ENCODE measurements at places on chromosomes 5 and 9. TPM values are rescaled to one million over a fixed set of nuclear protein-coding genes. Genes with fewer than 3 reads are reported as not detected.

NR2F1-AS1 gene
- total RNA-seq, result 2.7 TPM

CCDC171 gene
- total RNA-seq, result 0.31 TPM

ADCY2 gene
- not detected for total RNA-seq

LCN1 gene
- total RNA-seq, result 0.26 TPM

SPATA9 gene
- 0.17 TPM for total RNA-seq

ORM2 gene
- total RNA-seq, result not detected

CCNI2 gene
- 0.07 TPM for total RNA-seq

TAL2 gene
- 0.12 TPM for total RNA-seq

TLR4 gene
- total RNA-seq, result 0.10 TPM

GALNT12 gene
- 3.2 TPM for total RNA-seq

LCP2 gene
- not detected for total RNA-seq

ADGRV1 gene
- total RNA-seq, result 0.50 TPM

FOXI1 gene
- total RNA-seq, result not detected

SH3RF2 gene
- 2.4 TPM for total RNA-seq

HACD4 gene
- total RNA-seq, result 1.0 TPM

TOMM5 gene
- total RNA-seq, result 313 TPM

PCDHB15 gene
- total RNA-seq, result 0.13 TPM

EDIL3 gene
- total RNA-seq, result 0.12 TPM

LCNL1 gene
- 0.22 TPM for total RNA-seq

SLC36A3 gene
- not detected for total RNA-seq

SETD9 gene
- 6.1 TPM for total RNA-seq

DNAH5 gene
- total RNA-seq, result 1.9 TPM

SLF1 gene
- total RNA-seq, result 9.3 TPM

NAIP gene
- total RNA-seq, result 0.35 TPM

CCL28 gene
- 0.06 TPM for total RNA-seq

QRFP gene
- total RNA-seq, result not detected

THG1L gene
- total RNA-seq, result 26.6 TPM

IFNA2 gene
- not detected for total RNA-seq

MAN2A1 gene
- 14.5 TPM for total RNA-seq

GPR21 gene
- not detected for total RNA-seq

FOXD4 gene
- 0.13 TPM for total RNA-seq

HAVCR2 gene
- total RNA-seq, result 0.23 TPM

CCDC69 gene
- 2.0 TPM for total RNA-seq

CRHBP gene
- total RNA-seq, result 0.09 TPM

HINT2 gene
- total RNA-seq, result 112 TPM

HCN1 gene
- not detected for total RNA-seq

TSPAN17 gene
- total RNA-seq, result 65.4 TPM

Measured in A549 treated with AZD2906 at 1 μM for 4 hours (cell line).